ENCODE measurements at places on chromosomes 12 and 14. TPM values are rescaled to one million over a fixed set of nuclear protein-coding genes. Genes with fewer than 3 reads are reported as not detected.

The FITM1 gene
- 0.56 TPM for total RNA-seq

The ZNF384 gene
- 55.2 TPM for total RNA-seq

DNA sequence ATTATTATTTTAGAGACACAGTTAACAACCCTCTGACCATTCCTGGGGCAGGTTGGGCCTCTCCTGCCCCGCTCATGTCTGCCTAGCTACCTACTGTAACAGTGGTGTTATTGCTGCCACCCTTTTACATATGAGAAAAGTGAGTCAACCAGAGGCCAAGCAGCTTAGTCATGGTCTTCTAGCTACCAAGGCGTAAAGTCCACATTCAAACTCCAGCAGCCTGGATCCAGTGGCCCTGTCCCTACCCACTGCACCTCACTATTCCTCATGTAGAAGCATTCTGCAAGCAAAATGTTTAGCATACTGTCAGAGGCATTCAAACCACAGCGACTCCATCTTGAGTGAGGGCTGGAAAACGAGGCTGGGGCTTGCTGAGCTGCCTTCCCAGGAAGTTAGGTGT, 95.8 kb downstream of the SLC15A4 start:
- DNase-seq = no peak

DNA sequence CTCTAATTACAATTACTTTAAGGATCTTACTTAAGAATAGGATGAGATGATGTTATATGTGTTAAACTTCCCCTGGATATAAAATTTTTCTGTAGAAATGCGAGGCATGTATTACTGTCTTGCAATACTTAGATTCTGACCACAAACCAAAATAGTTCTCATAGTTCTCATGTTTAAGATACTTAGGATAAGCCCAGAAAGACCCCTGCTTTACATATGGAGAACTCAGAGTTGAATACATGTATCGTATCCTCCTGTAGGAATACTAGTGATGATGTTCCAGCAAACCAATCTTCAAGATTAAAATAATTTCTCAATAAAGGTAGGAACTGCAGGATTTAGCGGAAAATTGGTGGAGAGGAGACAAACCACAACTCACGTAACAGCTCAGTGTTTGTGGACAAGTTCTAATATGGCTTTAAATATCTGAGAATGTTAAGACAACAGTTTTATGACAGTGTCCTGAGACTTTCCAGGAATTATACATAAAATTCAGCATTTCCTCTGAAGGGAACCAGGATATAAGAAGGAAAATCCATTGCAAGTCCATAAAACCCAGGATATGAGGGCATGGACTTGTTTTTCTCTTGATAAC, 114.7 kb upstream of the CRY1 start:
- no peak for DNase-seq

DNA sequence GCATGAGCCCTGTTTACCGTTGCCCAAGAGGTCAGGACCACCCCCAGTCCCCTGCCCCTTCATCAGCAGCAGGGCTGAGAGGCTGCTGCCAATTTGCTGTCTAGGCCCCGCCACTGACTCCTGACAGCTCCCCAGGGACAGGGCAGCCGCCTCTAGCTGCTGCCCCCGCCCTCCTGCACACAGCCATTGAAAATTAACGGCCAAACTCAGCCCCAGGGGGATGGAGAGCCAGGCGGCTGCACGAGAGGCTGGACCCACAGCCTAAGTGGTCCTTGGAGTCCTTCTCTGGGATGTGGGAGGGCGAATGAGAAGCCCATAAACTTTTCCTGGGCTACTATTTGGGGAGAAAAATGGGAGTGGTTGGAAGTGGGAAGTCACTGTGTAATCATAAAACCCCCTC, 4.6 kb downstream of the FOXN4 start:
- no peak for DNase-seq

GRCh38 chr12:129902371-129903091, 1.3 kb downstream of the TMEM132D start:
- DNase-seq = no peak

Measured in activated CD8-positive, alpha-beta T cell treated with anti-CD3 and anti-CD28 coated beads for 36 hours (primary cell).